ENCODE measurements at places on chromosomes 5 and 9. TPM values are rescaled to one million over a fixed set of nuclear protein-coding genes. Genes with fewer than 3 reads are reported as not detected.
A peak's percentile ranks its signal among the peaks of the same experiment; 100 is the strongest.

The FOXD4L5 gene
- 0.04 TPM for total RNA-seq

The ZNF483 gene
- total RNA-seq, result 4.2 TPM

The PCA3 gene
- not detected for total RNA-seq

The CARD9 gene
- total RNA-seq, result 2.0 TPM

The PCDHB13 gene
- 1.9 TPM for total RNA-seq

The C9orf152 gene
- total RNA-seq, result not detected

DNA sequence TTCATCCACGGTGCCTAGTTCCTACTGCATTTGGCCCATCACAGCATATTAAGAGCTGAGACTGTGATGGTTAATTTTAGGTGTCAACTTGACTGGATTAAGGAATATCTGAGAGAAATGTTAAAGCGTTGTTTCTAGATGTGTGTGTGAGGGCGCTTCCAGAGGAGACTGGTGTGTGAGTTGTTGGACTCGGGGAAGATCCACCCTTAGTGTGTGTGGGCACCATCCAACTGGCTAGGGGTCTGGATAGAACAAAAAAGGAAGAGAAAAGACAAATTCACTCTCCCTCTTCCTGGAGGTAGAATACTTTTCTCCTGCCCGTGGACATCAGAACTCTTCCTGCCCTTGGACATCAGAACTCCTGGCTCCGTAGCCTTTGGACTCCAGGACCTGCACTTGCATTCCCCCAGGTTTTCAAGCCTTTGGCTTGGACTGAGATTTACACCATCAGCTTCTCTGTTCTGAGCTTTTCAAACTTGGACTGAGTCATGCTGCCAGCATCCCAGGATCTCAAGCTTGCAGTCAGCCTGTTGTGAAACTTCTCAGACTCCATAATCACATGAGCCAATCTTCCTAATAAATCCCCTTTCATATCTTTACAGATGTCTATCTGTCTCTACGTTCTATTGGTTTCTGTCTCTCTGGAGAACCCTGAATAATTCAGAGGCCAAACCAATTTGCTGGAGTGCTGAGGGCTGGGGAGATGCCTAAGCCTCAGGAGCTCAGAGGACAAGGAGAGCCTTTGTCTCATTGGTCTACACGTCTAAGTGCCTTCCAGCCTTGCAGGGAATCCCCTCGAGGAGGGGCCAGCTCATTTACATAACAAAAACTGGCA lies 164.5 kb downstream of the DCP2 start:
- peak; percentile 38 for DNase-seq

- no peak for DNase-seq
Measured at GRCh38 chr9:69675563-69675962, 3.4 kb upstream of the APBA1 start.

DNA sequence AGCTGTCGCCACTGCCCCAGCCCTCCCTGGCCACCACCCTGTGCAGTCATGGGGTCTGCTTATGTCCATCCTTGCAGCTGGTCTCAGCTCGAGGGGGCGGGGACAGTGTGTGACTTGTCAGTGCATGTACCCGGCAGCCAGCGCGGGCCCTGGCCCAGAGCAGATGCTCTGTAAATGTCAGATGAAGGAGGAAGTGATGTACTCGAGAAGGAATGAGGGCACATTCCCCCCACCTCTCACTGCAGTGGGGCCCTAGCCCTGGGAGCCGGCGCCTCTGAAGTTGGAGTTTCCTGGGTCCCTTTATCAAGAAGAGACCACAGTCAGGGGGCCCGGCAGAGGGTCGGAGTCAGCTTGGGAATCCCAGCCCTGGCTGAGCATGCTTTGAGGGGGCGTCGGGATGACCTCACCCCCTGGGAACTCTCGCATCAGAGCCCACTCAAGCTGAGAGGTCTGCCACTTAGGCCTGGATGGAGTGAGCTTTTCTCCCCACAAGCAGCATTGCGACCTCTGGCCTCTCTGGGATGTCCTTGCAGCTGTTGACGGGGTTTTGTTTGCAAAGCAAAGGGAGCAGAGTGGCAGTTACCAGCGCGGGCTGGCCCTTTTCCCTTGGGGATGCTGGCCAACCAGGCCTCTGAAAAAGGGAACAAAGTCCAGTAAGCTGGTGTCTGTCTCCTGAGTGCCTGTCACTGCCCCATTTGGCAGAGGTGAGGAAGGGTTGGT lies 19.0 kb downstream of the NEURL1B start:
- DNase-seq, result no peak

DNA sequence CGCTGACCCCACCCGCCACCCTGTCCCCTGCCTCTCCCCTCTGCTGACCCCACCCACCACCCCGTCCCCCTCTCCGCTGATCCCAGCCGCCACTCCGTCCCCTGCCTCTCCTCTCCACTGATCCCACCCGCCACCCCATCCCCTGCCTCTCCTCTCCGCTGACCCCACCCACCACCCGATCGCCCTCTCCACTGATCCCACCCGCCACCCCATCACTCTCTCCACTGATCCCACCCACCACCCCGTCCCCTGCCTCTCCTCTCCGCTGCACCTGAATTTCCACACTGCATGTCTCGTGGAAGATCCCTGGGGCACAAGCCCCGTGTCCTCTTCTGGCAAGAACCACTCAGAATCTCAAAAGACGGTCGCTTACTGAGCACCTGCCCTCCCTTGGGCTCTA lies 53.4 kb upstream of the OLFM1 start:
- no peak for DNase-seq

DNA sequence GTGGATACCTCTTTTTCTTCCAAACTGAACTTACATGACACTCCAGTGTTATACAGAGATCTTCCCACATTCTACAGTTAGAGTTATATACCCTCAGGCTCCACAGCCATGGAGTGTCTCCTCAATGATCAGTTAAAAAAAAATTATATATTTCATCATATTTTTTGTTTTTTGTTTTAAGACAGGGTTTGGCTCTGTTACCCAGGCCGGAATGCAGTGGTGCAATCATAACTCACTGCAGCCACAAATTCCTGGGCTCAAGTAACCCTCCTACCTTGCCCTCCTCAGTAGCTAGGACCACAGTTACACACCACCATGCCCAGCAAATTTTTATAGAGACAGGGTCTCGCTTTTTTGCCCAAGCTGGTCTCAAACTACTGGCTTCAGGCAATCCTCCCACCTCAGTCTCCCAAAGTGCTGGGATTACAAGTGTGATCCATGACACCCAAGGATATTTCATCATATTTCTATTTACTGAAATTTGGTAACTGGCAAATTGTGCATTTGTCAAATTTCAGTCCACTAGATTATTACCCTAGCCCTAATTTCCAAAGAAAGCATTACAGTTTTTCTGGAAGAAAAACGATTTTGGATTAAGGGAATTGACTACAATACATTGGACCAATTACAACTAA lies 18.1 kb upstream of the SCAI start:
- DNase-seq, result no peak

DNA sequence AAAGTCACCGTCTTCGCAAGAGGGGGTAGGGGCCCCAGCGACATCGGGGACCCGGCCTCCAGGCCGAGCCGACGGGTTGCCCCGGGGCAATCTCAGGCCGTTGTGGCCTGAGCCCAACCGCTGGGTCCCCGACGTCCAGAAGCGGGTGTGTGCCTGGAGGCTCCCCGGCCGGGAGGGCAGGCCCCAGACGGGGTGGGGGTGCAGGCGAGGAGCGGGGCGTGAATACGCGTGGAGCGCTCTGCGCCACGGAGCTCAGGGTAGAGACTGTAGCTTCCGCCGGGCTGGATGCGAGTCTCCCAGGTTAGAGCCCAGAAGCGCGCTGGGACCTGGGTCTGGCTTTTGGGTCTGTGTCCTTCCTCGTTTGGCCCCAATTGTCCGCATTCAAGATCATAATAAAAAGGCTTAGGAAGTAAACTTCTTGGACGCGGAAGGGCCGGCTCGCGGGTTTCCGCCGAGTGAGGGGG lies 3.5 kb downstream of the BARX1 start:
- no peak for DNase-seq

- DNase-seq, result no peak
Measured at GRCh38 chr5:4099386-4099785, 503.8 kb downstream of the IRX1 start.

GRCh38 chr9:112061152-112061740 lies 113.9 kb downstream of the SUSD1 start:
- peak; percentile 95 for DNase-seq

- DNase-seq, result no peak
Measured at GRCh38 chr5:138737494-138738265, 15.5 kb upstream of the CTNNA1 start.

DNA sequence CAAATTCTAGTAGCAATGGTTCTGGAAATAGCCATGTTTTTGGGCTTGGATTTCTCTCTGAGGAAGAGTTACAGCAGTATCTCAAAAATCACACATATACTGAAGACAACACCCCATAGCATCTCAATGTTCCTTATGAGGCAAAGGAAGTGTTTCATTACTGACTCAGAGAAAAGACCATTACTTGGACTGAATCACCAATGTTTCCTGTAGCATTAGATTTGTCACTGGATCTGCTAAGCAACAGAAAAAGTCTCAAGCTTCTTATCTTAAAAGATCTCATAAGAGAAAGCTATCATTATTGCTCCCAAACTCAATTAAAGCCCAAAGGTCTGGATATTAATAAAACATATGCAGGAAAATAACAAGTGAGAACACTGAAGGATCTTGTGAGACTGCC lies 272.4 kb downstream of the ADAMTS6 start:
- peak; percentile 80 for DNase-seq

DNA sequence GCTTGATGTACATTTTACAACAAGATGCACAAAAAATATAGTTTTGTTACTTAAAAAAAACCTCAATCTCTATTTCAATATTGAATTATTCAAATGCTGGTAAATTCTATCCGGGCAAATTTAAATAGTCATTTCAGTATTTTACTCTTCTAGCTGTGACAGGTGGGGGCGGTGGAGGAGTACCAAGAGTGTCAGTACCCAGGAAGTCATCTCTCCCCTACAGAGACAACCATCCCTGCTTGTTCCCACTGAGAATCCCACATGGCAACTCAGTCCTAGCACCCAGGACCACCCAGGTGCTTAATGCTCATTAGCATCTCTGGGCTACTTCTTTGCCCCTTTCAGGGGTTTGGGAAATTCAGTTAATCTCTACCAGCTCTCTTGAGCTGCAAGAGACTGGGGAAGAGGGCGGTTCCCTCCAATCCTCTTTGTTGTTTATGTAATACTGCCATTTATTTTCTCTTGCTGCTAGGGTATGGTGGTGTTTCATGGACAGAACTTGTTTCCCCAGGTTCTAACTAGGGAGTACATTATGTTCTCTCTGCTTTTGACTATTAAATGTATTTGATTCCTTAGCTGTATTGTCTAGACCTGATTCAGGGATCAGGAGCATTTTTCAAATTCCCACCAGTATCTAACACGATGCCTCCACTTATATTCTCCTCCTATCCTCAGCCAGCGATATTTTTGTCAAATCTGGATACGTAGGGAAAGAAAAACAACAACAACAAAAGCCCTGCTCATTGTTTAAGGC lies 122.5 kb downstream of the CDH18 start:
- no peak for DNase-seq

DNA sequence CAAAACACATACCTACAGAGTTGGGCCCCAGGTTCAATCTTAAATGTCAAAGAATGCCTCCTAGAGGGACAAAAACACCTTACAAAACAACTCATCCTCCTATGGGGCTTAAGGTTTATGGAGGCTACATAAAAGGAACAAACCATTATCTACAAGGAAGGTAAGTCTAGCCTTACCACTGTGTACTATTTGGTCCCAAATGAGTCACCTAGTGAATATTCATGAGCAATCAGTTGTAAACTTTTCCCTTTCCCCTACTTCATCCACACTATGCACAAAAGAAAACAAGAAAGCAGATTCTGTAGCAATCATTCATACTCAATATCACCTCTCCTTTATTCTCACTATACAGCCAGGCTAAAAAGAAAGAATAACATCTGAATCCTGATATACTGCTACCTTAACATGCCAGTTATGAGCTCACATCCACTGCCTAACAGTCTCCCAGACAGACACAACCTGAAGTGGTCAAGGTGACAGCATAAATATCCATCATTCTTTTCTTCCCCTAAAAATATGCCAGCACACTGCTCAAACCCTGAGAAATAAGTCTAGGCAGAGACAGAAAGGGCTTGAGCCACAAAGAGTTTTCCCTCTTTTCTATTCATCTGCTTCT lies 6.2 kb downstream of the OXCT1 start:
- DNase-seq, result no peak

DNA sequence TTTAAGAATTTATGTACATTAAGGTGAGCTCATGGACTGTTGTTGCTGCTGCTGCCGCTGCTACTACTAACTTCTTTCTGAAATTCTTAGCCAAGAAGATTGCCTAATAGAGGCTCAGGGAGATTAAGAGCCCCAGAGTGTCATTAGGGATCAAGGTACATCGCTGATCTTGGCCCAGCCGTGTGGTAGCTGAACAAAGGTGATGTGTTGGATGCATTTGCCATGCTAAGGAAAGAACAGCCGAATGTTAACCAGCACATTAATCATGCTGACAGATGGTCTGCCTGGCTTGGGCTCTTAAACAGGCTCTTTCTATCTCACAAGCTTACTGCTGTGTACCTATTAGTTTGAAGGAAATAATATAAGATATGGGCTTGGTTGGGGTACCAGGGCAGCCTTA lies 137.1 kb downstream of the KCTD16 start:
- no peak for DNase-seq
